Fibroblast of the conjunctiva (primary cell): ENCODE measurements at places on chromosomes 2 and 18.

DNA sequence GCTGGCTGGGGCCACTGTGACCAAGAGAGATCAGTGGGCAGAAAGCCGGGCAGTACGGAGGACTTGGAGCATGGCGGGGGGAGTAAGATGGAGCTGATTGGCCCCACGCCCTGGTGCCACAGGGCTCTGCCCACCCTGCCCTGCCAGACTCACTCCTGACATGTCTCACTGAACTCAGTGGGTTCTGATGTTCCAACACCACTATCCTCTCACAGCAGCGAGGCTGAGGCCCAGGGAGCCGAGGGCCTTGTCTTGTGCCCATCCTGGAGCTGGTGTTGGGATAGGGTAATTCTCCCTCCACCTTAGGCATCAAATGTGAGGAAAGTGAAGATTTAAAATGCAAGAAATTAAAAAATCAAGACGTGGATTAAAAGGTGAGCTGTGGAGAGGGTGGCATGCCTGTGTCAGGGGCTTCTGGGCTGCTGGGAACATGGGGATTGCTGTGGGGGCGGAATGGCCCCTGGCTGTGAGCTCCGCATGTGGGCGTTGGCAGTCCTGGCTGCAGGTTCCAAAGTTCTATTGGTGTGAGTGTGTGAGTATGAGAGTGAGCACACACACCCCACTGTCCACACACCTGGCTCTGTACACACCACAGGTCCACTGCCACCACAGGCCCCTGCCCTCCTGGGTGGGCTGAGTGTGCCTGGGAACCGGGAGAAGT, 283.5 kb upstream of the HS6ST1 start:
- no peak for DNase-seq

DNA sequence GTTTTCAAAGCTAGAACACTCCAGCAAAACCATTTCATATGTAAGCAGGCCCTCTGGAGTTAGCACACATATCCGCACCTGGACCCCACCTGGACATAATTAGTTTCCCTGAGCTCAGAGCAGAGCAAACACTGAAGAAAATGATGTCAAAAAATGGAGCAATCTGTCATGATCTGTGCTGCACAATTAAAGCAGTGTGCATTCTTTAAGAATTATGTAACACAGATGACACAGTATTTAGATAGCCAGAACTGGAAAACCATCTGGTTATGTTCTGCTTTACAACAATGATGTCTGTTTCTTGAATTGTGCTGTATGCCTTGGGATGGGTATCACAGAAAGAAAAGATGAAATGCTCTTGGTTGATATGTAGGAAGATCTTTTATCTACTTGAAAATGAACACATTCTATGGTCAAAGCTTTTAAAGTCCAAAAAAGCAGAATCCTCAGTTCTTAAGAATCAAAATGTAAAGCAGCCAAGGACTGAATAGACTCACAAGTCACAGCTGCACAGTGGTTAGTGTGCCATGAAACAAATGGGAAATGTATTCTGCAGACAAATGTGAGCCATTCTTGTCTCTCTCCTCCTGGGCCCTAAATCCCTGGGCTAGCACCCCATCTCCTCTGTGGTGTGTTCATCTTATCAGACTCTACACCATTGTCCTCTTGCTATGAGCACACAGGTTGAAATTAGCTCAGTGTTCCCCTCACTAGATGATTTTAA, 36.8 kb downstream of the HRH4 start:
- no peak for DNase-seq

GRCh38 chr2:172710584-172711047, 25.0 kb upstream of the RAPGEF4 start:
- DNase-seq, result peak; percentile 38

DNA sequence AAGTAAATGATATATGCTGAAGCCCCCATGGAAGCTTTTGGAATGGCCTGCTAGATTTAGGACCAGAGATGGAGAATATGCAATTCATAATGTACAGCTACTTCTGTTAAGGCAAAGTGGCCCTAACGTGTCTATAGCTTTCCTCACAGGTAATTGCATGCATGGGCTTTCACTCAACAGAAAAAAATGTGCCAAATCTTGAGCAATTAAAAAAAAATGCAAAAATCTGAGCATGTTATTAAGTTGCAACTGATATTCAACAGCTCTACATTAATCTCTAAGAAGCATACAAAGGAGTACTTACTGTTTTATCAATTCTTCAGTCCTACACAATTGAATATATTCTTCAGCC, 79.6 kb downstream of the EFEMP1 start:
- DNase-seq, result no peak

- DNase-seq, result no peak
These were observed 103.1 kb downstream of the DTNB start for GRCh38 chr2:25570161-25570845.

- DNase-seq, result no peak
These were observed 213.5 kb upstream of the ACVR2A start for GRCh38 chr2:147631294-147631693.

DNA sequence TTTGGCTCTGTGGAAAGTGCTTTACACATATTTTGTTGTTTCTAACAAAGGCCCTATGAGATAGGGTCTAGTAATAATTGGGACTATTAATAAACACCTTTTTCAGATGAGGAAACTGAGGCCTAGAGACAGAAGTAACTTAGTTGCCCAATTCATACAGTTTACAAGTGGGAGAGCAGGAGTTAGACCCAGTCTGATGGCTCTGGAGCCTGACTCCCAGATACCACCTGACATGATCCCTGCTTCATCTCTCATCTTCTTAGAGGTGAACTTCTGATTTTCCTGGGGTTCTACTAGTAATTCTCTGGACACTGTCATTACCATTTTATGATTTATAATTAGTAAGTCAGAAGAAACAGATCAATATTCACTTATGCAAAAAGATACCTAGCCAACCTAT, 49.1 kb upstream of the OTX1 start:
- DNase-seq, result no peak

DNA sequence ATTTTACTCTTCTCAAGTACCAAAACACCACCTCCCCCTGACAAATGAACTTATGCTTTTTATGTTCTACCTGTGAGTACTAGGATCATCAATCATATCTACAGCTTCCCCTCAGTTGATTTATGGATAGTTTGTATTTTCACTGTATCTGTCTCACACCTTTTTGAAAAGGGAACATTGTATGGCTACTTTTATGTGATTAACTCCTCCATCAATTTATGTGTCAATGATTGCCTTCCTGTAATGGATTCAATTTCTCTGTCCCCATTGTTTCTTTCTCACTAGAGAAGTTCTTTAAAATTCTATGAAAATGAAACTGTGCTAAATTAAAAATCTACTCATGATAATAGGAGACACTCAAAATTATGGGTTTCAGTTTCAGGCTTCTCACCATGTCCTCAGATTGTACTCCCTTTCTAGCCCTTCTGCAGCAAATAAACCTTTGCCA, 935.0 kb downstream of the TRIB2 start:
- no peak for DNase-seq

- no peak for DNase-seq
These were observed 408.7 kb upstream of the KCNH7 start for GRCh38 chr2:163247156-163247846.

DNA sequence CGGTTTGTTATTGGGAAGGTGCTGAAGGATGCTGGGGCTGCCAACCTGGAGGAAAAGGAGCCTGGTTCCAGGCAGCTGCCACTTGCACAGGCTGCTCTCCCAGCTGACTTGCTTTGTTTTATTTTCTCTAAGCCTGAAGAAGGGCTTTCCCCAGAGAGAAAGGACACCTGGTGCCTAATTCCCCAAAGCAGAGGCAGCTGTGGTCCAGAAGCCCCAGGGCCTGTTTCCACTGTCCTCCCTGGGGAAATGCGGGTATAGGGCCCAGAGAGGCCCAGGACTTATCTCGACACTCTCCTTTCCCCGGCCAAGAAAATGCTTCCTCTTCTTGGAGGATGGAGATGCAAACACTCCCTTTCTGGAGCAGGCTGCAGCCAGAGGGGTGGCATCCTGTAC, 30.1 kb downstream of the INO80C start:
- DNase-seq, result no peak

DNA sequence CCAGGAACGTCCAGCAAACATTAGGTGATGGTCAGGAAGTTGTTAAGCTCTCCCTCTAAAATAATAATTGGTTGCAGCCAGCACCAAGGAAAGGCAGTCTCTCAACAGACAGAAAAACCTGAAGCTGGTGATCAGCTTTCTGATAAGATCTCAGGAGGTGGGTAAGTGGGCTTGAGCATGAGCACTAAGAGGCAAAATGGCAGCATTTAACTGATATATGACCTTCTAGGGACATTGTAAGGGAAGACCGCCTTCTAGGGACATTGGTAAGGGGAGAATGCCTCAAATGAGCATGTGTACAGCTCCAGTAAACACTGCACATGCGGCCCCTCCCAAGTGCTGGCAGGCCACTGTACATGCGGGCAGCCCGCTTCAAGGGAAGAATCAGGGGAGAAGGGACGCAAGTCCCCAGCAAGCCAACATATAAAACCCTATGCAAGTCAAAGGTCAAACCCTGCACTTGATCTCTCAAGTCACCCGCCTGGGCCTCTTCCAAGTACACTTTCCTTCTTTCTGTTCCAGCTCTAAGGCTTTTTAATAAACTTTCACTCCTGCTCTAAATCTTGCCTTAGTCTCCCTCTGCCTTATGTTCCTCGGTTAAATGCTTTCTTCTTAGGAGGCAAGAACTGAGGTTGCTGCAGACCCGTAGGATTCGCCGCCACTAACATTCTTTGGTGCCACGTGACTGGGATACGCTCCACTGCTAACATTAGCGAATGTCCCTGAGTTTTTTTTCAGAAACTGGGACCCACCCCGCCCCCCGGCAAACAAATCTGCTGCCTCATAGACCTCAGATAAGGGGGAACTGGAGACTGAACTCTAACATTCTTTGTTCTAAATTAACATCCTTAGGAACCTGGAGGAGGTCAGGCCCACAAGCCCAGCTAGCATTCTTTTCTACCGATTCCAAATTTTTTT, 463.8 kb downstream of the LPIN1 start:
- no peak for DNase-seq

DNA sequence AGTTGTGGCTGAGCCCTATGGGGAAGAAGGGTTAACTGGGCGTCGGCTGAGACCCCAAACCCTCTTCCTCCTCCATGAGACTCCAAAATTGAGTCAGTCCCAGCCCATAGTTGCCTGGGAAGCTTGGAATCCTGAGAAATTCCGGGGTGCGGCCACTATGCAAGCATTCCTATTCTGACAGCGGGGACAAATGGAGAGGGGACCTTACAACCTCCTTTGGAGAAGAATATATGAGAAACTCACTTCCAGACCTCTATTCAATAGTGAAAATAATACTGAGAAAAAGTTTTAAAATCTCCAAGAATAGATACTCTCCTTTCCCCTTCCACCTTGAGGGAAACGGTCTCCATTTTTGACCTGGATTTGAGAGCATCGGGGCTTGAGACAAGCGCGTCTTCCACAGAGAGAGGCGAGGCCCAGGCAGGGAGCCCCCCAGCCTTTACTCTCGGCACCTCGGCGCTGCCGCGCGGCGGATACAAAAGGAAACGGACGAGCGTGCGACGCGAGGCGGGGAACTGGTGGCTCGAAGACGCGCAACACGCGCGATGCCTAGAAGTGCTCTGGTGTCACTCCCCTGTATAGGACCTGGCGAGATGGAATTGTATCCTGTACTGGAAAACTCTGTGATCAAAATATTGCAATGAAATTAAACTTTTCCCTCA, 11.1 kb downstream of the NR4A2 start:
- DNase-seq, result no peak

DNA sequence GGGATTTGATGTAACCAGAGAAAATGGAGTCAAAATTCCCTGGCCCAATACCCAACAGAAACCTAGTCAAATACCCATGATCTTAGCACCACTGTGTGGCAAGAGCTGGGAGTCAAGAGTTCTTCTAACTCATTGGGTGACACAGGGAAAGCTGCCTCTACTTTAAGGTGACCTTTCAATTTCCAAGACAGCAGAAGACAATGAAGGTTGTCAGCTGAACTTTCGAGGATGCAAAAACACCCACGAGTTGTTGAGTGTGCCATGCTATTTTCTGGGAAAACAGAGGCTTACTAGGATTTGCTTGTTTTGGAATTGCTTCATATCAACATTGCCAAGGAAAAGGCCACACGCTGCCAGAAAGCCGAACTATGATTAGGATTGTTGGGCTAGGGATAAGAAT, 61.6 kb upstream of the CYRIA start:
- DNase-seq, result no peak

- DNase-seq, result no peak
These were observed 304.0 kb upstream of the REG3G start for GRCh38 chr2:78721355-78722033.

- DNase-seq, result no peak
These were observed 403 bp downstream of the MAP2 start for GRCh38 chr2:209424199-209424701.

DNA sequence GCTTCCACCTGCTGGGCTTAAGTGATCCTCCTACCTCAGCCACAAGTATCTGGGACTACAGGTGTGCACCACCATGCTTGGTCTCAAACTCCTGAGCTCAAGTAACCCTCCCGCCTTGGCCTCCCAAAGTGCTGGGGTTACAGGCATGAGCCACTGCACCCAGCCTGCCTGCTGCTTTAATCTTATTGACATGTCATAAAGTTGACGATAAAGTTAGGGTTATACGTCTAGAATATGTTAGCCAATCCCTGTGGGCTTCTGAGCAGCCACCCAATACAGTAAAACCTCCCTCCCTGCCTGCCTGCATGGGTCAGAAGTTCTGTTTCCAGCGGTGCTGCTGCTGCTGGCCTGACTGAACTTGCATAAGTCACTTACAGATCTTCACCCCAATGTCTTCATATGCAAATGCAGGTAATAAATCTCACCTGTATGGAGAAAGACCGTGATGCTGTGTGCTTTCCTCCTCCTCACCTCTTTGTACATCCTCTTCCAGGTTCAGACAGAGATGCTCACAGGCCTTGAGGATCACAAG, 30.1 kb downstream of the TGIF1 start:
- no peak for DNase-seq

- no peak for DNase-seq
These were observed 42.9 kb downstream of the CDCA7 start for GRCh38 chr2:173397539-173397938.

DNA sequence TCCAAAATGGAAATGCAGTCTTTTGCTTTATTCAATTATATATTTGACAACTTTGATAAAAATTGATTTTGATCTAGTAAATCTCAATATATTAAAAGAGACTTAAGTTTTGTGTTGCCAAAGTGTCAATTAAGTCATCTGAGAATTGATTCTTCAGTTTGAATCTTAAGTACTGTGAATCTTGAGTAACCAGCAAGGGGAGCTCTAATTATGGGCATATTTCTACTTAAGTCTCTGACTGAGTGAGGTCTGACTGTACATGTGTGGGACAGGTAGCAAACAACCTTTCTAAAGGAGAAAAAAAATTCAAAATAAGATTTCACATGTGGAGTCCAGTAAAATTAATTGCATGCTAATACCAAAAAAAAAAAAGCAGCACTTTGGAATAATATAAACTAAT, 503.7 kb upstream of the SLC8A1 start:
- DNase-seq, result no peak

DNA sequence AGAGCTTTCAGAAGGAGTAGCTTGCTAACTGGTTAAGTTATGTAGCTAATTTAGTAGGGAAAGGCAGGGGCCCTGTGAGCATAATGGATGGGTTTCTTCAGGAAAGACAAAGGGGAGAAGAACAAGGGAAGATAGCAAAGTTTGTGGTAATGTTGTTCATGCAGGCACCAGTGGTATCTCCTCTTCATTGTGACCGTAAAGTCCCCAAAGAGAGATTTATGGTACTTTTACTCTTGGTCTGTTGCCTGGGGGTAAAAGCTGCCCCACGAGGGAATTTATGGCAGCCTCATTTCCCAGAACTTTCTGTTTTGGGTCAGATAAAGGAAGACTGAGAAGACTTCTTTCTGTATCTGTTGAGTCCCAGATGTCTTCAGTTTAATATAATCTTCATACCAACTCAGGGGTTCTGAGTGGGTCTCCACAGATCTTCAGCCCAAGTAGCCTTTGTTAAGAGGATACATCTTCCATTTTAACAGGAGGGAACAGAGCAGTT, 27.5 kb downstream of the MALT1 start:
- DNase-seq, result no peak

- DNase-seq, result no peak
These were observed 7.6 kb downstream of the CYBRD1 start for GRCh38 chr2:171529914-171530313.
